ENCODE measurements at places on chromosomes 4 and X. TPM values are rescaled to one million over a fixed set of nuclear protein-coding genes. Genes with fewer than 3 reads are reported as not detected.

- H3K36me3 ChIP-seq = no peaks in the 10 kb centered on the region
- no peak overlapping the region for H3K4me3 ChIP-seq
- H3K4me1 ChIP-seq = peaks cover 7% of the 10 kb centered on the region
- no peak for DNase-seq
- H3K27ac ChIP-seq = peak overlapping the region; percentile 24
Measured at GRCh38 chr4:26589705-26590104, 5.8 kb downstream of the TBC1D19 start.

GRCh38 chrX:113300580-113300979, 459.9 kb upstream of the AMOT start:
- H3K36me3 ChIP-seq = no peaks in the 10 kb centered on the region
- no peak overlapping the region for H3K27ac ChIP-seq
- H3K4me1 ChIP-seq = no peaks in the 10 kb centered on the region

DNA sequence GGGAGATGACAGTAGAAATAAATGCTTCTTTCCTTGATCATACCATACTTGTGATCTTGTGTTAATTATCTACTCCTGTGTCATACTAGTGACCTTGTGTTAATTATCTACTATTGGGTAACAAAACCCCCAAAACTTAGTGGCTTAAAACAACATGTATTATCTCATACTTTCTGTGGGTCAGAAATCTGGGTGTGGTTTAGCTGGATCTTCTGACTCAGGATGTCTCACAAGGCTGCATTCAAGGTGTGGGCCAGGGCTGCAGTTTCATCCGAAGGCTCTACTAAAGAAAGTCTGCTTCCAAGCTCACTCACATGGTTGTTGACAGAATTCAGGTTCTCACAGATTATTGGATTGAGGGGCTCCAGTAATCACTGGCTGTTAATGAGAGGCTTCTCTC, 70.3 kb upstream of the NDP start:
- no peak overlapping the region for H3K4me3 ChIP-seq
- no peak overlapping the region for H3K27ac ChIP-seq
- H3K4me1 ChIP-seq = no peaks in the 10 kb centered on the region
- peak; percentile 13 for DNase-seq
- H3K36me3 ChIP-seq = no peaks in the 10 kb centered on the region

GRCh38 chr4:5503336-5503936, 204.9 kb downstream of the EVC2 start:
- no peaks in the 10 kb centered on the region for H3K36me3 ChIP-seq
- no peak for DNase-seq
- H3K27me3 ChIP-seq = no peaks in the 10 kb centered on the region
- H3K4me1 ChIP-seq = no peaks in the 10 kb centered on the region

GRCh38 chr4:173166491-173166890, 2.1 kb upstream of the GALNT7 start:
- H3K4me1 ChIP-seq = peaks cover 12% of the 10 kb centered on the region
- no peak overlapping the region for H3K4me3 ChIP-seq
- no peak overlapping the region for H3K27ac ChIP-seq
- DNase-seq = no peak

GRCh38 chrX:71814123-71814912, 51.2 kb downstream of the CXorf49B start:
- no peak overlapping the region for H3K4me3 ChIP-seq
- H3K27ac ChIP-seq = no peak overlapping the region
- no peaks in the 10 kb centered on the region for H3K27me3 ChIP-seq
- H3K4me1 ChIP-seq = no peaks in the 10 kb centered on the region
- no peak for DNase-seq

- no peaks in the 10 kb centered on the region for H3K36me3 ChIP-seq
- H3K27ac ChIP-seq = peak overlapping the region; percentile 3
- no peak overlapping the region for H3K4me3 ChIP-seq
- peak; percentile 25 for DNase-seq
Measured at GRCh38 chr4:6891436-6892170, 18.0 kb upstream of the TBC1D14 start.

DNA sequence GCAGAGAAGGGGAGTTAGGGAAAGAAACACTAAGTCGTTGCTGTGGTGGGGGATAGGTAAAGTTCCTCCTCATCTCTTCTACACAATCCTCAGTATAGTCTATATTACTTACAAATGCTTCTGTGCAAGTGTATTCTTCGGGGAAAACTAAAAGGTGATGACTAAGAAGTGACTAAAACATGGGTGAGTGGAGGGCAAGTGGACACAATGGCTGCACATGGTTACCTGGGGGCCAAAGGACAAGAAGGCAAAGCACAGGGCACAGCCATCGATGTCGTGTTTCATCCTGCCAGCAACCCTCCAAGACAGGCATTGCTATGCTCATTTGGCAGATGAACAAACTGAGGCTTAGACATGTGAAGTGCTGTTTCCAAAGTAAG, 35.5 kb upstream of the CCKAR start:
- H3K4me1 ChIP-seq = peaks cover 20% of the 10 kb centered on the region
- H3K4me3 ChIP-seq = no peak overlapping the region
- no peaks in the 10 kb centered on the region for H3K36me3 ChIP-seq
- peak; percentile 32 for DNase-seq
- H3K27ac ChIP-seq = peak overlapping the region; percentile 17

DNA sequence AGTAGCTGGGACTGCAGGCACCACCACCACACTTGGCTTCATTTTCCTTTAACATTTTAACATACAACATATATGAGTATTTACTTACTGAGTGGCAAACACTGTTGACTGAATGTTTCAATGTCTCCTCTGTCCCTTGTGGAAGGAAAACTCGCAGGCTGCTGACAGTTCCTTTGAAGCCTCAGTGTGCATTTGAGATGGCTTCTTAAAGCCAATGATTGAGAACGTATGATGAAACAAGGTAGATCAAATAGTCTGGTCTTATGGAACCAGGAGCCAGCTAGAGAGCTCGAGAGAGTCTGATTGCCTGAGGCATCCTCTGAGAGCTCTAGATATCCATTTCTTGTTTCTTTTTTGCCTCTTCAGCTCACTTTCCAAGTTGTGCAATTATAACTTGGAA, 43.0 kb upstream of the PDLIM3 start:
- no peaks in the 10 kb centered on the region for H3K27me3 ChIP-seq
- no peak overlapping the region for H3K27ac ChIP-seq
- H3K36me3 ChIP-seq = no peaks in the 10 kb centered on the region
- H3K4me3 ChIP-seq = no peak overlapping the region
- DNase-seq = no peak

- no peak overlapping the region for H3K27ac ChIP-seq
- H3K27me3 ChIP-seq = no peaks in the 10 kb centered on the region
- no peaks in the 10 kb centered on the region for H3K4me1 ChIP-seq
- H3K4me3 ChIP-seq = no peak overlapping the region
Measured at GRCh38 chr4:24511371-24512063, 72.8 kb downstream of the DHX15 start.

NKX3-2 gene
- 5.2 TPM for total RNA-seq

F8A2 gene
- total RNA-seq = not detected

BEND4 gene
- 0.32 TPM for total RNA-seq

GRK4 gene
- 8.5 TPM for total RNA-seq

ENPEP gene
- 0.67 TPM for total RNA-seq
